ENCODE measurements at places on chromosomes 16 and 17.

- DNase-seq: peak; percentile 42
Observed at GRCh38 chr17:1108765-1109605, 70.8 kb downstream of the ABR start.

- no peak for DNase-seq
Observed at GRCh38 chr16:59330019-59330670, 596.0 kb upstream of the GOT2 start.

DNA sequence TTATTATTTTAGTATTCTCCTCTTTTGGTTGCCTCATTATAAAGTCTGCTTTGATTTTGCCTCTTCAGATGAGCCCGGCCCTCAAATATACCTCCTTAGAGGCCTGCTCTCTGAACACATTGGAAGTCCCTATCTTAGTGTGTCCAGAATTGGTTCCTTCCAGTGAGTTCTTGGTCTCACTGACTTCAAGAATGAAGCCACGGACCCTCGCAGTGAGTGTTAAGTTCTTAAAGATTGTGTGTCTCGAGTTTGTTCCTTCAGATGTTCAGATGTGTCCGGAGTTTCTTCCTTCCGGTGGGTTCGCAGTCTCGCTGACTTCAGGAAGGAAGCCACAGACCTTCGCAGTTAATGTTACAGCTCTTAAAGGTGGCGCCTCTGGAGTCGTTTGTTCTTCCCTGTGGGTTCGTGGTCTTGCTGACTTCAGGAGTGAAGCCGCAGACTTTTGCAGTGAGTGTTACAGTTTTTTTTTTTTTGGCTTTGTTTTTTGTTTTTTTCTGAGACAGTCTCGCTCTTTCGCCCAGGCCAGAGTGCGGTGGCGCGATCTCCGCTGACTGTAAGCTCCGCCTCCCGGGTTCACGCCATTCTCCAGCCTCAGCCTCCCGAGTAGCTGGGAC, 45.8 kb upstream of the NOS2 start:
- no peak for DNase-seq

- DNase-seq: no peak
Observed at GRCh38 chr16:65660390-65660789, 538.5 kb upstream of the CDH11 start.

DNA sequence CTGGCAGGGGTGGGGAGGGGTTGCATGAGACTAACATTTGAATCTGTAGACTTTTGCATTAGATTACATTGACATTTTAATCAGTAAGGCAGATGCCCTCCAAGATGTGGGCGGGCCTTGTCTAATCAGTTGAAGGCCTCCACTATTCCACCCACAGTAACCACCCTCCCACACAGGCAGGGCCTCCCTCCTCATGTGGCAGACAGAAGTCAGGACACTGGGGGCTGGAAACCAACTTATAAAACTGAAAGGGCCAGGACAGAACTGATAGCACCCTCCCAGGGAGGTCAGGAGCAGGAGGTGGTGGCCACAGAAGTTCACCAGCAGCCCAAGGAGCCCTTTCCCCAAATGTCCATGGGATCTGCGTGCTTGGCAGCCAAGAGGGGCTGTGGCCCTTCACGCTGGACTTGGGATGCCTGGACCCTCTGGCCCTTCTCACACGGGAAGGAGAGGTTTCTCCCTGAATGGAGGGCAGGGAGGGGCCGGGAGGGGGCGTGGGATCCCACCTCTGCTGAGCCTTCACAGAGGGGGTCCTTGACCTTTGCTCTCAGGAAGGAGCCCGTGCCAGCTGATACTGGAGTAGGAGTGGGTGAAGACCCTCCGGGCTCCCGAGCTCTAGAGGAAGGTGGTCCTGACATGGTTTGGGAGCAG, 4.6 kb downstream of the PYCR1 start:
- no peak for DNase-seq

GRCh38 chr16:89890200-89890599, 16.8 kb downstream of the TCF25 start:
- DNase-seq: no peak

GRCh38 chr17:60823515-60823914, 145.9 kb downstream of the BCAS3 start:
- no peak for DNase-seq

- DNase-seq: no peak
Observed at GRCh38 chr17:39063681-39064069, 87.8 kb downstream of the PLXDC1 start.

DNA sequence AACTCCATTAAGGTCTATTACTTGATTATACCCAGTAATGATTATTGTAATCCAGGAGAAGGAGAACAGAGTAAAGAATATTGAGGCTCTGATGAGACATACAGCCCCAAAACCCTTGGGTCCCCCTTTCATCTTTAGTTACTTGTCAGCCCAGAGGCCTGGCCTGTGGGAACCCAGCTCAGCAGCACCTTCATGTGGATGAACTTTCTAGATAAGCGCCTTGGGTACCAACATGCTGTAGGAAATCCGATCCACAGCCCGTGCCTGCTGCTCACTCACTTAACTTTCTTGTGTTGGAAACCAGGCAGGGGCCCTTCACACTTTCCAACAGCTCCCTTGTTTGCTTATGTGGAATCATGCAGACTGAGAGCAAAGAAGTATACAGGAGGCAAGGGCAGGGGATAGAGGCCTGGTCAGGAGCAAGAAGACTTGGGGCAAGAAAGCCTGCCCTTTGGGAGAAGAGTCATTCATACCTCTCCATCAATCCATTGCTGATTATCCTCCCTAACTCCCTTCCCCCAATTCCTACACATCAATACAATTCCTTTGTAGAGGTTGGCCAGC, 64.0 kb upstream of the SOX9 start:
- no peak for DNase-seq

- DNase-seq: no peak
Observed at GRCh38 chr17:36495076-36495578, 8.6 kb downstream of the ZNHIT3 start.

GRCh38 chr16:89192956-89193575, 7.3 kb downstream of the SLC22A31 start:
- DNase-seq: peak; percentile 79

- no peak for DNase-seq
Observed at GRCh38 chr17:68290268-68290954, 516 bp downstream of the SLC16A6 start.

GRCh38 chr16:81371106-81371505, 56.3 kb downstream of the GAN start:
- no peak for DNase-seq

DNA sequence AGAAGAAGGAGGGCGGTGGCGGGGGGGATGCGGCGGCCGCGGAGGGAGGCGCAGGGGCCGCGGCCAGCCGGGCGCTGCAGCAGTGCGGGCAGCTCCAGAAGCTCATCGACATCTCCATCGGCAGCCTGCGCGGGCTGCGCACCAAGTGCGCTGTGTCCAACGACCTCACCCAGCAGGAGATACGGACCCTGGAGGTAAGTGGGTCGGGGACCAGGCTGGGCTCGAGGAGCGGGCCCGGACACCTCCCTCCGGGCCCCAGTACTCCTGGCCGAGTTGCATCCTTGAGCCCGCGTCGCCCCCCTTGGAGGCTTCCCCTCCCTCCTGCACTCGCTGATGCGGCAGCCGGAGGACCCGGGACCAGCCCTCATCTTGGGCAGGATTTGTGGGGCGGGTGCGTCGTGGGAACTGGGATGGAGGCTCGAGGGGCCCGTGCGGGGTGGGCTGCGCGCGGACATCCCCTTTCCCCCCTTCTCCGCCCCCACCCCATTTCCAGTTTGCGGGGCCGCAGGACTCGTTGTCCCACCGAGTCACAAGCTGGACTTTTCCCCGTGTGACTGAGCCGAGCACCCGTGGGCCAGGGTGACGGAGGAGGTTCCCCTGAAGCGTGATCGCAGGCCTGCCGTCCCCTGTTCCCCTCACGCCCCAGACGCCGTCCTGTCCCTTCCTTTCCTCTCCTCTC, 572 bp downstream of the KSR1 start:
- no peak for DNase-seq

- DNase-seq: peak; percentile 64
Observed at GRCh38 chr17:3710951-3711383, 12.7 kb upstream of the HASPIN start.

DNA sequence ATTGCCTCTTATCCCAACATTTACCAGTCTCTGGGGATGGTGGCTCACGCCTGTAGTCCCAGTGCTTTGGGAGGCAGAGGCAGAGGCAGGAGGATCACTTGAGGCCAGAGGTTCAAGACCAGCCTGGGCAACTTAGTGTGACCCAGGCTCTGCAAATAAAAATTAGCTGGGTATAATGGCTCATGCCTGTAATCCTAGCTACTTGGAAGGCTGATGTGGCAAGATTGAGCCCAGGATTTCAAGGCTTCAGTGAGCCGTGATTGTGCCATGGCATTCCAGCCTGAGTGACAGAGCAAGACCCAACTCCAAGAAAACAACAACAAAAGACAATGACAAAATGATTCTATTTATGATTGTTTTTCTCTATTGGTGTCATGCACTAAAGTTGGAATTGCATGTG, 244.9 kb downstream of the RBFOX1 start:
- DNase-seq: no peak

- DNase-seq: no peak
Observed at GRCh38 chr17:15971098-15971678, 26.3 kb downstream of the ADORA2B start.

DNA sequence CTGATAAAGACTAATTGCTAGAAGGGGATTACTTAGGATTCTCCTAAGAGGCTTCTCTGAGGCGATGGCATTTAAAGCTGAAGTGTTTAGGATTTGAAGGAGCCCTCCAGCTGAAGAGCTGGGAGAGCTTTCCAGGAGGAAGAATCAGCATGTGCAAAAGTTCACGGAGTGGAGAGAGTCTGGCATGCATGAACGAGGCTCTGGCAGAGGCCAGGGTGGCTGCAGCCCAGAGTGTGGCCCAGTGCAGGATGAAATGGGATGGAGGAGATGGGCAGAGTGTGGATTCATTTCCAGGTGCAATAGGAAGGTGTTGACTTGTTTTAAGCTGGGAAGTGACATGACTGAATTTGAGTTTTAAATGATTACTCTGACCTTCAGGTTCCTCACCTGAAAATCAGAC, 249.0 kb upstream of the CCL2 start:
- no peak for DNase-seq

DNA sequence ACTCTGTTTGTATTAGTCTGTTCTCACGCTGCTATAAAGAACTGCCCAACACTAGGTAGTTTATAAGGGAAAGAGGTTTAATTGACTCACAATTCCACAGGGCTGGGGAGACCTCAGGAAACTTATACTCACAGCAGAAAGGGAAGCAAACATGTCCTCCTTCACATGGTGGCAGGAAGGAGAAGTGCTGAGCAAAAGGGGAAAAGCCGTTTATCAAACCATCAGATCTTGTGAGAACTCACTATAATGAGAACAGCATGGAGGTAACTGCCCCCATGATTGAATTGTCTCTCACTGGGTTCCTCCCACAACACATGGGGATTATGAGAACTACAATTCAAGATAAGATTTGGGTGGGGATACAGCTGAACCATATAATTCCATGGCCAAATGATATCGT, 30.9 kb downstream of the ABCC1 start:
- DNase-seq: no peak

- DNase-seq: no peak
Observed at GRCh38 chr17:39014795-39015545, 47.8 kb upstream of the FBXO47 start.

GRCh38 chr16:87471278-87472141, 21.3 kb downstream of the ZCCHC14 start:
- no peak for DNase-seq

DNA sequence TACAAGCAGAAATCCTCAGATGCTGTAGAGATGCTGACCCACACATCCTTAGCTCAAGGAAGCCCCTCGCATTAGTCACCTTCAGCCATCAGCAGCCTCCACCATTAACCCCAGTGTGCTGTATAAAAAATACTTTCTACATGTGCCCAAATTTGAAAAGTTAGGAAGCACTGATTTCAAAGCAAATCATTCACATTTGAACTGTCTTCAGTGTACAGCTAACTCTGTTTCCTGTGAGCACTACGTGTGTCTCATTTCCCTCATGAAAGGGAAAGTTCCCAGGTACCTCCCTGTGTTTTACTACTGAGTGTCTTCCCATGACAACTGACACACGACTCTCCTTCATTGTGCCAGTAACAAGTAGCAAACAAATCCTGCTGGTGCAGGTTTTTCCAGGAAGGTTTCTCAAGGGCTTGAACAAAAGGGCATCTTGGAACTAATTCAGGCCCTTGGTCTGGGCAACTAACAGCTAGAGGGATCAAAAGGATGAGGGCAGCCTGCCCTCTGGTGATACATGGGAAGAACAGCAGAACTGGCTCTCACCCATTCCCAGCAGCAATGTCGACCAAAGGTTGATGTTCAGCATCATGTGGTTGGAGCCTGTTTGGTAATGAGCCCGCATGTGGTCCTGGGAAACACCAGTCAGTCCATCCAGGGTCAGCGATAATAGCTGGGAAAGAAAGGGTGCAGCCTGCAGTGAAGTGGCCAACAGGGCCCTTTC, 4.0 kb downstream of the SLC35B1 start:
- DNase-seq: peak; percentile 51

GRCh38 chr17:47808830-47809480, 12.6 kb downstream of the OSBPL7 start:
- DNase-seq: no peak

DNA sequence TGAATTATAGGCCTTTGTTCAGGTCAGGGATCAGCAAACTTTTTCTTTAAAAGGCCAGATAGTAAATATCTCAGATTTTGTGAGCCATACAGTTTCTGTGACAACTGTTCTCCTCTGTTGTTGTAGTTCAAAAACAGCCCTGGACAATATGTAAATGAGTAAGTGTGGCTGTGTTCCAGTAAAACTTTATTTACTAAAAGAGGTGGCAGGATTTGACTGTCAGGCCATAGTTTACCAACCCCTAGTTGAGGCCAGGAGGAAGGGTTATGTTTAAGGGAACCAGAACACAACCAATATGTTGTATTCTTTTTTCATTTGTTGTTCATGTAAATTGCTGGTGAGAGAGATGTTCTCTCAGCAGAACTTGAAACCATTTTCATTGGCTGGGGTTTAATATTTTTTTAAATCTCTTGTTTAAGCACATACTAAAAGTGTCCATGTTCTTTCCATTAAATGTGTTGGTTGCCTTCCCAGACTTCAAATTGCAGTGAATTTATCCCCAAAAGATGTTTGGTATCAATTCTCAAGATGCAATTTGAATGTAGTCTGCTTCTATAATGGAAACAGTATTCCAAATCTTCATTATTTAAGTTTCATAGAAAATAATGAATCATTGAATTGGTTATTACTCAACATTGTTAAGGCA, 260.3 kb downstream of the FTO start:
- no peak for DNase-seq

DNA sequence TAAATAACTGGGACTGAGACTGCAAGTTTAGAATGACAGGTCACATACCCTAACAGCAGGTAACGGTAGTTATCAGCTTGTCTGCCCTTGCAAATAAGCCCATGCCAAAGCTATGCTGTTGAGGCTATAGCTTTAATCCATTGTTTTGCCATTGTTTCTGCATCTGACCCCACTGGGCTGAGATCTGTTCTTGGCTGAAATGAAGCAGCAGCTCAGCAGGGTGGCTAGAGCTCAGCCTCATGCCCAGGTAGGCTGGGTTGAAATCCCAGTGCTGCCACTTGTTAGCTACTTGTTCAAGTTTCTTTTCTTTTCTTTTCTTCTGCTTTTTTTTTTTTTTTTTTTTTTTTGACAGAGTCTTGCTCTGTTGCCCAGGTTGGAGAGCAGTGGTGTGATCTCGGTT, 40.1 kb downstream of the NKD1 start:
- no peak for DNase-seq

Data from endothelial cell of umbilical vein (primary cell).